ENCODE measurements at places on chromosomes 12 and 14.

DNA sequence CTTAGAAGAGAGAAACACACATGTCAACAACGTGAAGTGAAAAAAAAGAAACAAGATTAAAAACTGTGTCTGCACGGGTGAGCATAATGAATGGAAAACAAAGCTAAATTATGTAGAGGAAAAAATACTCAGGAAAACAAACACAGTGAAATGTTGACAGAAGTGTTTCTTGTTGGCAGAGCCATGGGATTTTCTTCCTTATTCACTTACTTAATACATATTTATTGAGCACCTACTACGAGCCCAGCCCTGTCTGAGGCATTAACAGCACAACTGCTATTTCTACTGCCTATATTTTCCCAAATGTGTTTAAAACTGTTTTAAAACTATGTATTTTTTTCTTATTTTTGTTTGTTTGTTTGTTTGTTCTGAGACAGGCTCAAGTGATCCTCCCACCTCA, 69.9 kb downstream of the DIO3 start:
- no peak for DNase-seq

DNA sequence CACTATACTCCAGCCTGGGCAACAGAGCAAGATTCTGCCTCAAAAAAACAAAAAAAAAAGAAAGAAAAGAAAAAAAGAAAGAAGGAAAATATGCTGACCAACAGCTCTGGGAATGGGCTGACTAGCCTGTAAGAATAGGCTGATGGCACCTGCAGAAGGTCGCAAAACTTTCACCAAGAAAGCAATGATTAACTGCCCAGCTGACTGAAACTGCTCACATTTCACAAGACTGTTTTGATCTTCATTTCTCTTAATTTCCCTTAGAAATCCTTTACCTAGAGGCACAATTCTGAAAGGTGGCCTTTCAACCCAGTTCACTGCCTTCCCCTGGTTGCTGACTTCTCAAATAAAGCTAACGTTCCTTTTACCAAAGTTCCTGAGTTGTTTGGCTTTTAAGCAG, 12.4 kb downstream of the BEST3 start:
- no peak for DNase-seq

DNA sequence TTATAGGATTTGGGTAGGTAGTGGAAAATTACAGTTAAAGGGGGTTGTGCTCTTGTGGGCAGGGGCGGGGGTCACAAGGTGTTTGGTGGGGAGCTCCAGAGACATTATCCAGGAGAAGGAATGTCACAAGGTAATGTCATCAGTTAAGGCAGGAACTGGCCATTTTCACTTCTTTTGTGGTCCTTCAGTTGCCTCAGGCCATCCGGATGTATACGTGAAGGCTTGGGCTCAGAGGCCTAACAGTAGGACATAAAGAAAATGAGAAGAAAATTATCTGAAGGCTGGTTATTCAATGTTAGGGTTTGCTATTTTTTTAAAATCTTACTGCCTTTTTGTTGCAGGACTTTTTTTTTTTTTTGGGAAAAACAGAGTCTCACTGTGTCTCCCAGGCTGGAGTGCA, 2.5 kb upstream of the PSEN1 start:
- no peak for DNase-seq

DNA sequence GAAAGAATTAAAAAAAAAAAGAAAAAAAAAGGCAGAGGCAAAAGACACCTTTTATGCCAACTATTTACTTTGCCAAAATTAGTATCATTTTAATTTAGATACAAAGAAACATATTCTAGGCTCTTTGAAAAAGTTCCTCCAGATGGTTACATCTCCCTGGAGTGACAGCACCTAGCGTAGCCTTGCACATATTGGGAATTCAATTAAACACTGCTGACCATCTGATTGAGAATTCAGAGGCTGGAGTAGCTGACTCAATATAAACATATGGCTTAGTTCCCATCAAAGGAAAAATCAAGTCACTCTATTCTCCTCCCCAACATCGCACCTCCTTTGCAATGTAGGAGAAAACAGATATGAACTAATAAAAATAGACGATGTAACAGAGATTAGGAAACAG, 36.4 kb downstream of the ANKS1B start:
- DNase-seq: no peak

- no peak for DNase-seq
These were observed 110.7 kb downstream of the SLC15A5 start for GRCh38 chr12:16166563-16167470.

GRCh38 chr12:42495244-42495643, 94.3 kb downstream of the PRICKLE1 start:
- DNase-seq: no peak
